ENCODE measurements at places on chromosomes 5 and 9. TPM values are rescaled to one million over a fixed set of nuclear protein-coding genes. Genes with fewer than 3 reads are reported as not detected.
A peak's percentile ranks its signal among the peaks of the same experiment; 100 is the strongest.

- DNase-seq: peak; percentile 64
These were observed 1.8 kb upstream of the NTRK2 start for GRCh38 chr9:84667571-84668195.

DNA sequence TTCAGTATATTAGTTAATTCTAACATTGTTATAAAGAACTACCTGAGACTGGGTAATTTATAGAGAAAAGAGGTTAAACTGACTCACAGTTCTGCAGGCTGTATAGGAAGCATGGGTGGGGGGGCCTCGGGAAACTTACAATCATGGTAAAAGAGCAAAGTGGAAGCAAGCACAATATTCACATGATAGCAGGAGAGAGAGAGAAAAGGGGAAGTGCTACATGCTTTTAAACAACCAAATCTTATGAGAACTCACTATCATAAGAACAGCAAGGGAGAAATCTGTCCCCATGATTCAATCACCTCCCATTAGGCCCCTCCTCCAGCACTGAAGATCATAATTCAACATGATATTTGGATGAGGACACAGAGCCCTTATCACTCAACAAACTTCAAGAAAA, 324.9 kb downstream of the ZNF608 start:
- DNase-seq: no peak

PAPPA gene
- 0.67 TPM for polyA plus RNA-seq

DNA sequence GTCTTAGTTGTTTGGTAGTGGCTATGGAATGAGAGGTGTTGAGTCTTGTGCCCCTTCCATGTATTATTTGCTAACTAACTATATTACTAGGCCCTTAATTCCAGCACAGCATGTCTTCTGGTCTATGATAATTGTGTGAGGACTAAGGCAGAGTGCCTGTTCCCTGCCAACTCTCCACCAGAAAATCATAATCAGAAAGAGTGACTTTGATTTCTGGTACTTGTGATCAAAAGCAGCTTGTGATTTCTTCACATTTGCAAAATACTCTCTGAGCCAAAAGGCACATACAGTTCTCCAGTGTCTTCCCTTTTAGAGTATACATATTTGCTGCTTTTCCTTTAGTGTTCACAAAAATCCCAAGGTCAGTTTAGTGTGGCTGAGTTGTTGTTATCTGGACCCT, 229.9 kb downstream of the GNA14 start:
- DNase-seq: no peak

DNA sequence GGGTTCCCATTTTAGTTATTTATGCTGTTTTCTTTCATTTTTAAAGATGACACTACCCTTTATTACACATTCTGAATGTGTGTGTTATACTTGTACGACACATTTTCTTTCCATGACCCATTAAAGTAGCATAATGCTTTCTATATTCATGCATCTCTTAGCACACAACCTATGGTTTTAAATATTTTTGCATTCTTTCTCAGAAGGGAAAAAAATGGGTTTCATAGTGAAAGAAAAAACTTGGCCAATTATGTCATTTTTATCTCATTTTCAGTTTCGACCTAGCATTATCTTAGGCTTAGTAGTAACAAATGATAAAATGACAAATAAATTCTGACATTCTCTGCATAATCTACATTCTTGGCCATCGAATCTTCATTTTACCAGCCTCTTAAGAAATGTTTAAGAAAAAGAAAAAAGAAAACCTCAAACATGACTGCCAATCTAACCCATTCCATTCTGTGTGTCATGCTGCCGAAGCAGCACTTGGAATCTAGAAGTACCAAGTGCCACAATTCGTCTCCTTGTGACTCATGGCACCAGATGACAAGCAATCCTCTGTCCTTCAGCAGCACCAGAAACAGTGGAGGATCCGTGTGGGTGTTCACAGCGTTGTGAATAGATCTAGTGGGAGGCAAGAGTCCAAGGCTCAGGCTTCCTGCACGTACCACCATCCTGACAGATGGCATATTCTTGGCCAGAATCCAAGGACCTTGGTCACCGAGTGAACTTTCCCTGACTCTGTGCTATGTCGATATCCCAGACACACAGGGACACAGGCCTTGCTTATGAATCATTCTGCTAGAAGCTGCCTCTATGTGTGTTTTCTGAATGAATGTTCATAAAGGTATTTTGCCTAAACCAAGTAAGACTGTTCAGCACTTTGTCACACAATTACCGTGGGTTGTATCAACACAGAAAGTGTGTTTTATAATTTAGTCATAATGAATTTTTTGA, 502.7 kb downstream of the NR2F1-AS1 start:
- DNase-seq: no peak

DNA sequence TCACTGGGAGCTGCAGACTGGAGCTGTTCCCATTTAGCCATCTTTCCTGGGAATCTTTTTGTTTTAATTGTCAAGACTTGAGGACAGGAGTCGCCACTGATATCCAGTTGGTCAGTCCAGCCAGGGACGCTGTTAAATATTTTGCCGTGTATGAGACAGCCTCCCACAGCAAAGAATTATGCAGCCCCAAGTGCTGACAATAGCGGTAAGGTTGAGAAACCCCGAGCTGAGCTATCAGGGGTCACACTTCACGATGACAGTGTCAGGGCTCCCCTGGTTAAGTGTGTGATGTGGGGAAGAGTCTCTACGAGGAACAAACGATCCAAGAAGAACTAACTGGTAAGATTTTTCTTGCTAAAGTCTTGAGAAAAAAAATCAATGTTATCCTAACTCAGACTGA, 372.0 kb upstream of the MPDZ start:
- no peak for DNase-seq

GRCh38 chr5:156134216-156134615, 192.7 kb upstream of the SGCD start:
- no peak for DNase-seq

PFN3 gene
- not detected for polyA plus RNA-seq

SH2D3C gene
- polyA plus RNA-seq: 28.2 TPM

- DNase-seq: no peak
These were observed 5.6 kb downstream of the FER start for GRCh38 chr5:108753331-108753730.

CLTA gene
- polyA plus RNA-seq: 112 TPM

- no peak for DNase-seq
These were observed 147.8 kb upstream of the IRX2 start for GRCh38 chr5:2899311-2899710.

GRCh38 chr5:172493461-172493860, 39.1 kb upstream of the SH3PXD2B start:
- no peak for DNase-seq

DNA sequence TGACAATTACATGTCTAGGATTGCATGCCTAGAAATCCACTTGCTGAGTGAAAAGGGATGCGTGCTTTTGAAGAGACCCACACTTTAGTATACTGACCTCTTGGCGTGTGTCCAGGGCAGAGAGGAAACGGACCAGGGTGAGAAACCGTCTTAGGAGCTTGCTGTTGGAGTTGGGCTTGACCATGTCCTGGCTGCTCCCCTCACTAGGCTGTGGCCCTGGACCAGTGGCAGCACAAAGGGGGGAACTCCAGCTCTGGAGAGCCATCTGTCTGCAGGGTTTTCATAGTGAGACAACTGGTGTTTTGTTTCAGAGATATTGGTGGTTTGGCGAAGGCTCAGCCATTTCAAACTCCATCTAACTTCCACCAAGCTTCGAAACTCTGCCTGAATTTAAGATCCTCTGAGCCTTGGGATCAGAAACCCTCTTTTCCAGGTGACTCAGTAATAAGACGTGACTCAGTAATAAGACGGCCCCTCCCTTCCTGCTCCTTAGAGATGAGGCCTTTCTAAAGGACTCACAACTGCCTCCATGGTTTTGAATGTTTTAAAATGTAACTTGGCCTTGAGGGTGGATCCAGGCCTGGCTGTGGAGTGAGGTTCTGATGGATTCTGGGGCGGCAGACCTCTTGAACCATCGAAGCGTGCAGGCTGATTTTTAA, 165.8 kb downstream of the MELK start:
- no peak for DNase-seq

TNFSF8 gene
- polyA plus RNA-seq: 0.65 TPM

GRCh38 chr9:94741866-94742265, 15.4 kb downstream of the AOPEP start:
- no peak for DNase-seq

DNA sequence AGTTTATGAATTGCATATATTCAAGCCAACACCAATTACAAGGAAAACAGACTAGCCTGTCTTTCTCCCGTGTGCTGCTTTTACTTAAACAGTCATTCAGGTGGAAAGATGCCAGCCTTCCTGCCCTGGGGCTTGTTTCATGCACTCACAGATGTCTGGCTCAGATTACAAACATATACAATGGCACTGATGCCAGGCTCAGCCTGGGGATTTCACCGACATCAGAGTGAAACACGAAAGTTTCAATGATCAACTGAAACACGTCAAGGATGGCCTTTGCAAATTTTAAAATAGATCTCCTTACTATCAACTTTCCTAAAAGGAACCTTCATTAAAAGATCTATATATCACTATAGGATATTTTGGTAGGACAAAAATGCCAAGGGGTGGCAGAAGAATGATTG, 1576.5 kb downstream of the EFNA5 start:
- DNase-seq: peak; percentile 11

DNA sequence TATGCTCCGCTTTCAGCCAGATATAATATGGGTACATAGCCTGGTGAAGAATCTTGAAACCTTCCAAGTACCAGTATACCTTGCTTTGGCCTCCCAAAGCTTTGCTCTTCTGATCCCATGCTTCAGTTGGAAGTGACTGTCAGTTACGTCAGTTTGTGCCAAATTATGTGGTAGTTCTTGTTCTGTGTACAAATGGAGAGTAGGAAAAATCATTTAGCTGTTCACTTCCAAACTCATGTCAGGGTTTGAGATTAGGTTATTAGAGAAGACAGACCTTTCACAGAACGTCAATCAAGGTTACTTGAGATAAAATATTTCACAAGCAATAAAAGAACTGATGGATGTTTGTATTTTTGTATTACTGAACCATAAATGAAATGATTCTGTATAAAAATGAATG, 117.2 kb downstream of the NDUFS4 start:
- no peak for DNase-seq

DNA sequence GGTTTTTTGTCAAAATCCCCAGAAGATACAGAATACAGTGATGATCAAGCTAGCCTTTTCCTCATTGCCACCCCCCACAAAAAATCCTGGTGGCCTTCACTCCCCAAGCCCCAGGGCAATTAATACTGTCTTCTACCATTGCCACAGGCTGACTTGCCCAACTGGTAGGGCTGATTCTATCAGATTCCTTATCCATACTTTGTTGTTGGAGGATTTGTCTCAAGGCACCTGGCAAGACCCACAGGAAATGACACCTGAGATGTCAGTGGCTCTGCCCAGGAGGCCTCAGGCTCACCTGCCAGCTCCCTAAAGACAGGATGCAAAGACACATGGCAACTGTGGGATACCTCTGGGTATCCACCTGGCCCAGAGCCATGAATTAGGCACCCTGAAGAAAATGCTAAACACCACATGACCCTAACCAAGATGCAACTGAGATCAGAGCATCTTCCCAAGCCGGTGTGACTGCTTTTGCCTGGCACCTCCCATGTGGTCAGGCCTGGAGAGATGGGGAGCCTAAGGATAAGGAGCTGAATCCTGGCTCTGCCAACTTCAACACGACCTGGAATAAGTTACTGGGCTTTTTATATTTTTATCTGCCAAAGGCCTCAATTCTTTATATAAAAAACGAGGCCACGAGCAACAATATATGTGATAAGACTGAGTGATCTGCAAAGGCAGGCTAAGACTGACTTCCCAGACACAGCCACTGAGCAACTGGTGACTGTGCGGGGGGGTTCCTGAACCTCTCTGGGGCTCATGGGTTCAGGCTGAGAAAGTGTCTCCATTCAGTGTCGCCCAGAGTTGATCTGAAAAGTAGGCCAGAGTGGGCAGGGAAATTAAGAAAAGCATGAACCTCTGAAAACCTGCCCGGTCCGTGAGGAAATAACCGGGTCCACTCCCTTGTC, 944 bp downstream of the ATOX1 start:
- DNase-seq: no peak

DNA sequence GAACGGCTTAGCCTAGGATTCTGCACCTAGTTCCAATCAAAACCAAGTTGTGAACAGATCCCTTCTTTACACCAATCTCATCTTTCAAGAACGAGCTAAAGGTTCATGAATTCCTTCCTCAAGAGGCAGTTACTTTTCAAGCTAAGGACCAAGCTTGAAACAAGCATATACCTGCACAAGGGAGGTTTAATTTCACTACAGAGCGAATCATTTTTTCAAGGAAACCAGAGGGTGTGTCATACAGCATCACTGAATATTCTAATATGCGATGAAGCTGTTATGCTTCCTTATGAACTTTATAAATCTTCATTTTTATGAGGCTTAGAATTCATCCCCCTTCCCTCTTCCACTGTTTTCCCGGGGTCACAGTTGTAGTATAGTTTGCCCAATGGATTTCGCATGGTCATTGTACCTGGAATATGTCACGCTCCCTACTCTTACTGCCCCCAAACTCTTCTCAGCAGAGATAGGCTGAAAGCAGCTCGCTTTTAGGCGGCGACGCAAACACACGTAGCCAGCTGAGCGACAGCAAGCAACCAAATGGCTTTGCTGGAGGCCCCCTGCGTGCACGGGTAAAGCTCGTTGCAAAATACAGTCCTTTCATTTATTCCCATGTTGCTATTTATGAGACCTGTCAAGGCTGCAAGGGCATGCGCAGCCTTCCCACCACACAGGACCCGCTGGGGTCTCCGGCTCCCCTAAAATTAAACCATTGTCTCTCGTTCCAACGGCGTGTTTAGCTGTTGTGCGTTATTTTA, 832 bp downstream of the LMBRD2 start:
- peak; percentile 28 for DNase-seq

DNA sequence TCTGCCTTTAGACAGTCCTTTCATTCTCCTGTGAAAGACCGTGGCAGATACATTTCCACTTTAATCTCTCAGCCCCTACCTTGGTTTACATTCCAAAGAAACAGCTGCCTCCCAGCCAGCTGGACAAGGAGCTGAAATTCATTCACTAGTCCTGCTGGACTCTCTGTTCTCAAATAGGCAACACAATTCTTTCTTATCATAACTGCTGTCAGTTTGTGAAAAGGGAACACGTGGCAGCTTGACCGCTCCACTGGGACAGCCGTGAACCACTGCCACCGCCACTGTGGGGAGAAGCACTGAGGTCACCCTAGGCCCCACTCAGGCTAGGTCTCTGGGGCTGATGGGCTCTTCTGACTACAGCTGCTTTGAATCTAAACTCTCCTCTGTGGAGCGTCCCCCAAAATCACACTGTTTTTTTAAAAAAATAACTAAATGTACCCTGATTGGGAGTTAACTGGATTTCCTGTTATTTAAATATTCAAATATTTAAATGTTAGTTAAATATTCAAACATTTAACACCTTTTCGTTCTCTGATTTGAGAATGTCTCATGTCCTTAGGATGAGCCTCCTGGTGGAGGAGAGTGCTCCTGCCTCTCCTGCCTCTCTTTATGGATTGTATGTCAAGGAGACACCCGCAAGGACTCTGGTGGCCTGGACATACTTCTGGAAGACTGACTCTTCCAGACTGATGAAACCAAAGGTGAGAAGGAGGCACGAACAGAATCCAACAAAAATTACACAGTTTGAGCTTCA, 120.1 kb downstream of the BOD1 start:
- no peak for DNase-seq

- no peak for DNase-seq
These were observed 33.8 kb upstream of the COL15A1 start for GRCh38 chr9:98909935-98910334.

Measured in hindlimb muscle (tissue), 1 donor.